ENCODE measurements at places on chromosomes 4 and X.
A peak's percentile ranks its signal among the peaks of the same experiment; 100 is the strongest.

DNA sequence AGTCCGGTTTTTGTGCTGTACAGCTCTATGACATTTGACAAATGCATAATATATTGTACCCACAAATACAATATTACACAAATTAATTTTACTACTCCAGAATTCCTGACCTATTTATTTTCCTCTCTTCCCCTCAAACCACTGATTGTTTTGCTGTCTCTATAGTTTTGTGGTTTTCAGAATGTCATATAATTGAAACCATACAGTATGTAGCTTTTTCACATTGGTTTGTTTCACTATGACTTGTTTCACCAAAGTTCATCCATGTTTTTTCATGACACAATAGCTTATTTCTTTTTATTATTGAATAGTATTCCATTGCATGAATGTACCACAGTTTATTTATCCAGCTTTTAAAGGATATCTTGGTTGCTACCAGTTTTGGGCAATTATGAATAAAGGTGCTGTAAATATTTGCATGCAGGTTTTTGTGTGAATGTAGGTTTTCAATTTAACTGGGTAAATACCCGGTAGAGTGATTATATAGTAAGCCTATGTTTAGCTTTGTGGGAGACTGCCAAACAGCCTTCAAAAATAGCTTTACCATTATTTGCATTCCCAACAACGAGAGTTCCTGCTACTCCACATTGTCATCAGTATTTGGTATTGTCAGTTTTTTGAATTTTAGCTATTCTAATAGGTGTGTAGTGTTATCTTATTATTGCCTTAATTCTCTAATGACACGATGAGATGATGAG, 25.9 kb downstream of the RNF175 start:
- no peak for DNase-seq

- DNase-seq = no peak
These were observed 107.8 kb downstream of the EFNB1 start for GRCh38 chrX:68936608-68937007.

GRCh38 chrX:30865015-30865414, 24.0 kb downstream of the TAB3 start:
- no peak for DNase-seq

DNA sequence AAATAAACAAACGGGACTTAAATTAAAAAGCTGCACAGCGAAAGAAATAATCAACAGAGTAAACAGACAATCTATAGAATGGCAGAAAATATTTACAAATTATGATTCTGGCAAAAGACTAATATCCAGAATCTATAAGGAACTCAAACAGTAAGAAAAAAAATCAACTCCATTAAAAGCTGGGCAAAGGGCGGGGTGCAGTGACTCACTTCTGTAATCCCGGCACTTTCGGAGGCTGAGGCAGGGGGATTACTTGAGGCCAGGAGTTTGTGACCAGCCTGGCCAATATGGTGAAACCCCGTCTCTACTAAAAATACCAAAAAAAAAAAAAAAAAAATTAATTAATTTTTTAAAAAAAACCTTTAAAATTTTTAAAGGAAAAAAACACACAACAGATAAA, 109.0 kb downstream of the ATP11C start:
- no peak for DNase-seq

- no peak for DNase-seq
These were observed 236.7 kb downstream of the SLC7A11 start for GRCh38 chr4:138005486-138005885.

DNA sequence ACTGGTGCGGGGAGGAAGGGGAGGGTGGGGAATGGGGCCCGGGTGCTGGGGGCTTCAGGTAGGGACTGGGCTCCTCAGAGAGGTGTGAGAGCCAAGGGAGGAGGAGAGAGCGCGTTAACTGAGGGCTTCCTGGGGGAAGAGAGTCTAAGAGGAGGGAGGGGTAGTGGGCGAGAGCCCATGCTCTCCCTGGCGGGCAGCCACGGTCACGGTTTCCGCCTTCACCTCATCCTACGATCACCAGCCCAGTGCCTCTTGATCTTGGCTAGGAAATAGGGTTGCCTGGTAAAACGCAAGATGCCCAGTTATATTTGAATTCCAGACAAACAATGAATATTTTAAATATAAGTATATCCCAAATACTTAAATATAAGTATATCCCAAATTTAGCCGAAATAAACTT, 60.8 kb upstream of the GRPEL1 start:
- no peak for DNase-seq

GRCh38 chrX:20499763-20500162, 233.1 kb upstream of the RPS6KA3 start:
- no peak for DNase-seq

DNA sequence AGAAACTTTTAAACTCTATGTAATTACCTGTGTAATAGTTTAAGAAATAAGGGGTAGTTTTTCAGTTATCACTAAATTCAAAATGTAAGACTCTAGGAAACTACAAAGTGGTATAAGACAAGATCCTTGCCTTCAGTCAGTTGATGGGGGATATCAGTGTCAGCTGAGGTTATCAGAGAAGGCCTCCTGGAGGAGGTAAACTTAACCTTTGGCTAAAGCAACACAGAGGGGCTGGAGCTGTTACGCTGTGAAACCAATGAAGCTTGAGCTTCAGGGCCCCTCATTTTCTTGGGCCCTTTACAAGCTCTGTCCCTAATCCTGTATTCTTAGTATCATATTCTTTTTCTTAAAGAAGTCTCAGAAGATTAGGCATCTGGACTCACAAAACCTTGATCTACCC, 35.9 kb downstream of the FAM13A start:
- DNase-seq = no peak

DNA sequence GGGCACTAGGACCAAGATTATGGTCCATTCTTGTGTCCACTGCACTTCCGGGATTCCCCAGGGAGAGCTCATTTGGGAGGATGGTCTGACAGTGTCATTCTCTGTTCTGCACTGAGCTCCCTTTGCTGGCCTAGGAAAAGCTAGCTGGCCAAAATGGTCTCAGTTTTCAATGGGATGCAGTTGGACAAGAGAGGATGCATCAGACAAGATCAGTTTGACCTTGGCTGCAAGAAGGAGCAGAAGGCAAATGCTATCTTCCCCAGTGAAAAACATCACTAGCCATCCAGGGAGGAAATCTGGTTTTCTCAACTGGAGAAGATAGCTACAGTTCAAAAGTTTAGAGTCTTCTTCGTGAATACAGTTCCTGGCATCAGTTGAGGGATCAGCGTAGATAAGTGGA, 221.1 kb downstream of the PTTG2 start:
- DNase-seq = no peak

DNA sequence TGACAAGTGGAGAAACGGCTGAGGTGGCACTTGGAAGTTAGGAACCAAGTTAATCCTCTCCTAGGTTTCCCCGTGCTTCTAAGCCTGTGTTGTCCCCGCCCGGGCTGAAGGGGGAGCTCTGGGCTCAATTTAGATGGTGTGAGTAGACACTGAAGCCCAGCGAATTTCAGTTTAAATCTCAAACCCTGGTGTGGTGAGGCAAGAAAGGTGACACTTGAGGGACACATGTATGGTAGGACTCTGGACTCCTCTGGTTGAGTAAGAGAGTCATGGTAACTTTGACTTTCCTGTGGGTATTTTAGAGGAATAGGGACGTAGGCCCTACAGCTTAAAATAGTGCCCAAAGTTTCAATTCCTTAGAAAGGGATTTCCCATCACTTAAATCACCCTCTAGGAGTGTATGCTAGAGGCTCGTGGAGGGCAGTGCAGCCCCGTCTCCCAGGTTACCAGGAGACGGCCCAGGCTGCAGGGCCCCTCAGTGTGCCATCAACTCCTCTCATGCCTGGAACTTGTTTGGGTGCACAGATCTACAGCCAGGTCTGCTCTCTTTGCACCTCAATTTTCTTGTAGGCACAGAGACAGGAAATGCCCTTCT, 24.0 kb downstream of the HAND2 start:
- no peak for DNase-seq

- DNase-seq = no peak
These were observed 330.9 kb downstream of the CXXC4 start for GRCh38 chr4:104163820-104164219.

GRCh38 chr4:37549041-37549440, 137.1 kb downstream of the RELL1 start:
- DNase-seq = no peak

DNA sequence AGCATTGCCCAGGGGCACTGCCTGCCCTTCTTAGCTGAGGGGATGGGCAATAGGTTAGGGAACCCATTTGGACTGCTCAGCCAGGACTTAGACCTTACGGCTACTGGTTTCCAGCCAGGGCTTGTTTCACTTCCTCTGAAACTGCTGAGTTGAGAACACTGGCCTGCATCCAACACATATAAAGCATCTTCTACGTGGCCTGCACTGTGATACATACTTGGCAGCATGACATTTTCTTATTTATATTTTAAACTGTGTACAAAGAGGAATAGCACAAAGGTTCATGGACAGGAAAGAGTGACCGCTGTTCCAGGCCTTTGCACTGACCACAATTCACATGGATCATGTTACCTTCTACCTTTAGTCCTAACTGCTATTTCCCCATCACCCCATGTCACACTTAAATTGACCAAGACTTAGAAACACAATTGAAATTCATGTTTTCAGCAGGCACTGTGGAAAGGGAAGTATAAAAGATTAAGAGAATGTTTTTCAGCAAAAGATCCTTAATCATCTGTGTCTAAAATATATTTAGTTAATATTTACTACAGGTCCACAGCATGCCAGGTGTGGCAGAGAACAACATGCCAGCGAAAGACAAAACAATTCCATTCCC, 43.7 kb downstream of the NLGN4X start:
- no peak for DNase-seq

GRCh38 chrX:130902446-130902782, 595 bp downstream of the ENOX2 start:
- DNase-seq = no peak

DNA sequence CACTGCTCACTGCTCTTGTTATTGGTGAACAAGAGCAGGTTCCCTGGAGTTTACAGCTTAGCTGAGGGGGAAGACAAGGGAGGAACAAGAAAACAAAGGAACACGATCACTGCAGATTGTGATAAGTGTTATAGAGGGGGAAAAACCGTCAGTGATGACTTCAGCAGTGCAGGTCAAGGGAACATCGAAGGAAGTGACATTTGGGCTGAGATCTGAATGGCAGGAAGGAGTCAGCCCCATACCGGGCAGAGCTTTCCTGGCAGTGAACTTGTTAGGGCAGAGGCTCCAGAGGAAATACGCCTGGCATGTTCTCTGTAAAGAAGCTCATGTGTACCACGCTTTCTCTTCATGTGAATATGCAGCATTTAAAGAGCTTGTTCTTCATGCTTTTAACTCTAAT, 78.1 kb downstream of the LDB2 start:
- no peak for DNase-seq

- no peak for DNase-seq
These were observed 75.4 kb upstream of the SPIN4 start for GRCh38 chrX:63426519-63426918.

GRCh38 chrX:148854306-148854705, 353.9 kb downstream of the AFF2 start:
- DNase-seq = no peak

DNA sequence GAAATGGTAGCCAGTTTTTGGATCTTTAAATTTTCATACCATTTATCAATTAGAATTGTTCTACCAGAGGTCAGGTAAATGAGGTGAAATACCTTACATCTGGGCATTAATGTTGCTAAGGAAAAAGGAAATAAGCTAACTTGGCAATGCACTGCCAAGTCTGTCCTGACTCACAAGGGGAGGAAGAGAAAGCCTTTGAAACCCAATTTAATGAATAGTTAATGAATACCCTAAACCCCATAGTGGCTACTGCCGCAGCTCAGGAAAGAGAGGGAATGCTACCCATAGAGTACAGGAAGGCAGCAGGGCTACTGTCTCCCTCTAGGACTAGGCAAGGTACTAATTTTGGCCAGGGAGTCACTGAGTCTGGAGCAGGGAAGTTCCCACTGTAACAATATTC, 16.8 kb upstream of the DHX15 start:
- no peak for DNase-seq

GRCh38 chr4:165403637-165404036, 24.8 kb downstream of the CPE start:
- DNase-seq = no peak

DNA sequence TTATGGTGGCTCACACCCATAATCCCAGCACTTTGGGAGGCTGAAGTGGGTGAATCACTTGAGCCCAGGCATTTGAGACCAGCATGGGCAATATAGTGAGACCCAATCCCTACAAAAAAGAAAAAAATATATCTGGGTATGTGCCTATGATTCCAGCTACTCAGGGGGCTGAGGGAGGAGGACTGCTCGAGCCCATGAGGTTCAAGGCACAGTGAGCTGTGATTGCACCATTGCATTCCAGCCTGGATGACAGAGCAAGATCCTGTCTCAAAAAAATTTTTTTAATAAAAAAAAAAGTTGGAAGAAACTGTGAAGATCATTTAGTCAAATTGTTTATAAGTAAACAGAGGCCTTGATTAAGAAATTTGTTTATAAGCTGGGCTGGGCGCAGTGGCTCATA, 39.7 kb downstream of the KLHL8 start:
- DNase-seq = no peak

DNA sequence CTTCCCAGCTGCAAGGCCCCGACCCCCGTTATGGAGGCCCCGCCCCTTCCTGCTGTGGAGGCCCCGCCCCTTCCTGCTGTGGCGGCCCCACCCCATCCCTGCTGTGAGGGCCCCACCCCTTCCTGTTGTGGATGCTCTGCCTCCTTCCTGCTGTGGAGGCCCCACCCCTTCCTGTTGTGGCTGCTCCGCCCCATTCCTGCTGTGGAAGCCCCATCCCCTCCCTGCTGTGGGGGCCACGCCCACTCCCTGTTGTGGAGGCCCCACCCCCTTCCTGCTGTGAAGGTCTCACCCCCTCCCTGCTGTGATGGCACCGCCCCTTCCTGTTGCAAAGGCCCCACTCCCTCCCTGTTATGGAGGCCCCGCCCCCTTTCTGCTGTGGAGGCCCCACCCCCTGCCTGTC, 104.9 kb upstream of the PSAPL1 start:
- DNase-seq = peak; percentile 34

DNA sequence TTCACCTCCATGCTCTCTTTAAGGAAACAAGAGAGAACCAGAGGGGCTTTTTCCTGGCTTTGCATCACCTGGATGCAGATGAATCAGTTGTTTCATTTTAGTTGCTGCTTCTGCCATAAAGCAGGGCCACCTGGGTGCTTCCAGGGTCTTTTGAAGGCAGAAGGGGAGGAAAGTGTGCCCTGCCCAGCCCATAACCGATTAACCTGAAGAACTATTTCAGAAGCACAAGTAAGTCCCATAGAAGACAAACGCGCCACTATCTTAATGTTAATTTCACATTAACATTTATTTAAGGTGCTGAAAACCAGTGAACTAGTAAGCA, 32.1 kb downstream of the IRF2 start:
- DNase-seq = no peak

DNA sequence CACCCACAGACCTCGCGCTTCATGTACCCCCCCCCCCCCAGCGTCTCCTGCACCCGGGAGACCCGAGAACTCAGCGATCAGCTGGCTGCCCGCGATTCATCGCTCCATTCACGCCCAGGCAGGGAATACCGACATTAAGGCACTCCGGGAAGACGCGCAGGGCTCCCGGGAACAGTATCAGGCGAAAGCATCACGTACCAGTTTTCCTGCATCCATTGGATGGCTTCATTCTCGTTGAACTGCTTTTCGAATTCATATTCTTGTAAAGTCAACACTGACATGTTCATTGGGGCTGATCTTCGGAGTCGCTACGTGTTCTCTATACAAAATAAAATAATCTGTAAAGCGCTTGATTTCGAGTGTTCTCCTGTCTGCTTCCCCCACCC, 373 bp downstream of the ELOVL6 start:
- DNase-seq = no peak

- no peak for DNase-seq
These were observed 249.1 kb upstream of the DIAPH2 start for GRCh38 chrX:96435378-96436035.

GRCh38 chr4:102612824-102613366, 111.7 kb downstream of the NFKB1 start:
- DNase-seq = no peak

- DNase-seq = no peak
These were observed 145.8 kb upstream of the SFRP2 start for GRCh38 chr4:153934688-153935017.

All from stimulated activated CD4-positive, alpha-beta T cell treated with anti-CD3 and anti-CD28 coated beads, Interleukin-12 subunit alpha, Interleukin-12 subunit beta, amount 100 ng/mL, for 48 hours (primary cell).